ENCODE measurements at places on chromosomes 2 and 18.

DNA sequence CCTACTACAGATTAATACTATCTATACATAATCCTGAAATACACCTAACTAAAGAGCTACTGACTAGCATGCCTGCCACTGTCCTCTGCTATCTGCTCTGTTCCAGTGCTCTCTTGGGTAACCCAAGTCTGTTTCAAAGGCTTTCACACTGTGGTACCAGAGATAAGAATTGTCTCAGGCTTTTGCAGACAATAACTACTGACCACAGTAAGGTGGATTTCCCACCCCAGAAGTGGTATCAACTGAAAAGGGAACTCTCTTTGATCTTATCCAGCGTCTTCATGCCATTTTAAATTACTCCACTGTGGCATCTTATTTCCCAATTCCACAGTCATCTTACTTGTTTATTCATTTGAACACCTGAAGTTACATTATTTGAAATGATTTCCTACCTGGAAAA, 190.2 kb downstream of the IKZF2 start:
- DNase-seq, result no peak

GRCh38 chr18:34938090-34938489, 103.1 kb upstream of the MAPRE2 start:
- no peak for DNase-seq

DNA sequence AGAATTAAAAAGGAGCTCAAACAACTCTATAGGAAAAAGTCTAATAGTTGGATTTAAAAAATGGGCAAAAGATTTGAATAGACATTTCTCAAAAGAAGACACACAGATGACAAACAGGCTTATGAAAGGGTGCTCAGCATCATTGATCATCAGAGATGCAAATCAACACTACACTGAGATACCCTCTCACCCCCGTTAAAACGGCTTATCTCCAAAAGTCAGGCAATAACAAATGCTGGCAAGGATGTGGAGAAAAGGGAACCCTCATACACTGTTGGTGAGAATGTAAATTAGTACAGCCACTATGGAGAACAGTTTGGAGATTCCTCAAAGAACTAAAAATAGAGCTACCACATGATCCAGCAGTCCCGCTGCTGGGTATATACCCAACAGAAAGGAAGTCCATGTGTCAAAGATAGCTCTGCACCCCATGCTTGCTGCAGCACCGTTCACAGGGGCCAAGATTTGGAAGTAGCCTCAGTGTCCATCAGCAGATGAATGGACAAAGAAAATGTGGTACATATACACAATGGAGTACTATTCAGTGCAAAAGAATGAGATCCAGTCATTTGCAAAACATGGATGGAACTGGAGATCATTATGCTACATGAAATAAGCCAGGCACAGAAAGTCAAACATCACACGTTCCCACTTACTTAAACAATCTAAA, 46.7 kb upstream of the B3GNT7 start:
- DNase-seq, result no peak

DNA sequence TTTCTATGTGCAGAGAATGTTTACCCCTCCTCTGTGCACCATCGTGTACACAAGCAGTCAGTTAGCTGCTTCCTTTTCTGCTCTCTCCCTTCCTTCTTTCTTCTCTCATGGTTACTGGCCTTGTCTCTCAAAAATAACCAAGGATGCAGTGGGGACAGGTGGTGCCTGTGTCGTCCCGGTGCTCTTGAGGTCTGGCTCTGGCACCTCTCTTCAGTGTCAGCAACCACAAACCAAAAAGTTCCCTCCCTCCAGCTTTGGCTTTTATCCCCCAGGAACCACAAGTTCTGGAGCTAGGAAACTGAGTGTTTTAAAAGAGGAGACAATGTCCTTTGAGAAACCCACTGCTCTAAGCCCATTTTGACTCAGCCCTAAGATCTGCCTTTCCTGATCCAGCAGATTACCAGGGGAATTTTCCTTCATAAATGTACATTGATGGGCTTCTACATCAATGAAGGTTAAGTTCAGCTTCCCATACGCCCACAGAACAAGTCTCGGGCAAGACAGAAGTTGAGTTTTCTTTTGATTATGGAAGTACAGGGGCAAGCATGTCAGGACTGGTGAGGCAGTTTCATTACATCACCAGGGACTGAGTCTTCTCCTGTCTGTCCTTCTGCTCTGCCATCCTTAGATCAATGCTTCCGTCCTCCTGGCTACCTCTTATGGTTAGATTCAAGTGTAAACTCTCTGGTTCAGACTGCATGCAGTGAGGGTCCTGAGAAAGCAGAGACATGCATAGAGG, 232.2 kb downstream of the SETBP1 start:
- DNase-seq, result no peak

- no peak for DNase-seq
Observed at GRCh38 chr2:124834331-124834730, 809.2 kb downstream of the CNTNAP5 start.

- DNase-seq, result no peak
Observed at GRCh38 chr2:65458999-65459398, 26.6 kb upstream of the SPRED2 start.

DNA sequence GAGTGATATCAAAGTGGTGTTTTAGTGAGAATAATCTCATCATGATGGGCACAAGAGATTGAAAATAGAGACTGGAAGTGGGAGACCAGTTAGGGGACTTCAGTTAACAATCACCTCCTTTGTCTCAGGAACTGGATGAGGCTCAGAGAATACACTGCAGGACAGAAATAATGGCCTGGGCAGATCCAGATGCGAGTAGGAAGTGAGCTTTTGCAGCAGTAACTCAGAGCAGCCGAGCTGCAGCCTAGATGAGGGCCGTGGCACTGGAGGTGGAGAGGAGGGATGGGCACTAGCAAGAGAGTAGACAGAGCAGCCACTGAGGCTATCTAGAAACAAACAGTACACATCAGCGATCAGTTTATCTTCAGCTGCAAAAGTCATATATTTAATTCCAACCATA, 48.6 kb downstream of the CYB5A start:
- no peak for DNase-seq

- DNase-seq, result peak; percentile 61
Observed at GRCh38 chr2:48946449-48947048, 191.0 kb upstream of the LHCGR start.

GRCh38 chr2:37181726-37182684, 6.5 kb downstream of the SULT6B1 start:
- no peak for DNase-seq

DNA sequence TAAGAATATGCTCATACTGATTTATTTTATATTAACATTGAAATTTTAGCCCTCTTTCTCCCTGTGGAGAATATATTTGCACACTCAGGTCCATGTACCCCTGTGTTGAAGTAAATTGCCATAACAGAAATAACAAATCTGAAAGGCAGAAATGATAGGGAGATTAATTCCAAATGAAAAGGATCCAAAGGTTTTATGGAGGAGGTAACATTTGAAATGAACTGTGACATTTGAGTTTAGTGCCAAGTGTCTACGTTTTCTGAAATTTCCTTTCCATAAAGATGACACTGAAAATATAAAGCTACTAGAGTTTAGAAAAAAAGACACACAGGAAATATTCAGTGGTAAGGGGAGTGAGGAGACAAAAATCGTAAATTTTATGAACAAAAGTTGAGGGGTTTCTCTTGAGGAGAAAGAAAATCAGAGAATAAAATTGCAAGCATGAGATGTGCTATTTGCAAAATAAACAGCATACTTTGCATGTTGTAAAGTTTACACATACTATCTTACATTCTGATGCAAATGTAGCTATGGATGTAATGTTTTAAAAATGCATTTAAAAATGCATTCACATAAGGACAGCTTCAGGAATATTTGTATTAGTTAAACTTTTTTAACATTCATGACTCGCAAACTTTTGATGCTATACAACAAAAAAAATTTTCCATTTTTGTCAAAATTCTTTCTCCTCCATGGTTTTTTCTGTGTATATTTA, 69.5 kb downstream of the BAZ2B start:
- no peak for DNase-seq

- DNase-seq, result no peak
Observed at GRCh38 chr2:115763601-115764000, 1321.2 kb downstream of the DPP10 start.

GRCh38 chr18:7896161-7896560, 329.0 kb downstream of the PTPRM start:
- DNase-seq, result no peak

DNA sequence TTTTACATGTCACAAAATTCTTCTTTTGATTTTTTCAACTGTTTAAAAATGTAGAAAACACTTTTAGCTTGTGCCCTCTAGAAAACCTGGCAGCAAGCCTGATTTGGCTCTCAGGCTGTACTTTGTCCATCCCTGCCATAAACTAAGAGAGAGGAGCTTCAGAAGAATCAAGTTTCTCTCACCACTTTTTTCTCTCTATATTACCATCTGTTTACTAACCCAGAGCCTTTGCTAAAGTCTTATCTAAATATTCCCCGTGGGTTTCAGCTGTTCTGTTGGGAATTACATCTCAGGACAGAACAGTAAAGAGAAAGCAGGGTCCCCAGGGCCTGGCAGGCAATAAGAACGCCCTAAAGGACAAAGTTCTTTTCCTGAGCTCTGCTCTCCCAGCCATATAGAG, 409.1 kb upstream of the CRIM1 start:
- no peak for DNase-seq

DNA sequence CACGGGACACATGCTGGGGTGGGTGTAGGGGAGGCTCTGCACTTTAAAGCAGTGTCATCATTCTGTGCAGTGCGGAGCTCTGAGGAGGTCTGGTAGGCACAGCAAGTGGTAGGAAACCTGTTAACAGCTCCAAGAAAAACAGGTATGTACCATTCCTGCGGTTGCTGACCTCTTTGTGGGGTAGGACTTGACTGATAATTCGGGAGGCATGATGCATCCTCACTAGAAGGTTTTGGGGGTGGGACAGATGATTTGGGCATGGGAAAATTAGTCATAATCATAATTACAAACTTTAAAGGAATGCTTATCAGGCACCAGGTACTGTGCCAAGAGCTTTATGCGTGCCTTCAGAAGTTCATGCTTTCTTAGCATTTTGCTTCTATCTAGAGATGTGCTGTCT, 9.7 kb downstream of the DOK1 start:
- no peak for DNase-seq

- no peak for DNase-seq
Observed at GRCh38 chr2:143728498-143728897, 599.3 kb downstream of the ARHGAP15 start.

GRCh38 chr2:48356701-48357325, 173.1 kb upstream of the STON1 start:
- no peak for DNase-seq

- DNase-seq, result no peak
Observed at GRCh38 chr2:46001290-46001689, 295.9 kb upstream of the EPAS1 start.

DNA sequence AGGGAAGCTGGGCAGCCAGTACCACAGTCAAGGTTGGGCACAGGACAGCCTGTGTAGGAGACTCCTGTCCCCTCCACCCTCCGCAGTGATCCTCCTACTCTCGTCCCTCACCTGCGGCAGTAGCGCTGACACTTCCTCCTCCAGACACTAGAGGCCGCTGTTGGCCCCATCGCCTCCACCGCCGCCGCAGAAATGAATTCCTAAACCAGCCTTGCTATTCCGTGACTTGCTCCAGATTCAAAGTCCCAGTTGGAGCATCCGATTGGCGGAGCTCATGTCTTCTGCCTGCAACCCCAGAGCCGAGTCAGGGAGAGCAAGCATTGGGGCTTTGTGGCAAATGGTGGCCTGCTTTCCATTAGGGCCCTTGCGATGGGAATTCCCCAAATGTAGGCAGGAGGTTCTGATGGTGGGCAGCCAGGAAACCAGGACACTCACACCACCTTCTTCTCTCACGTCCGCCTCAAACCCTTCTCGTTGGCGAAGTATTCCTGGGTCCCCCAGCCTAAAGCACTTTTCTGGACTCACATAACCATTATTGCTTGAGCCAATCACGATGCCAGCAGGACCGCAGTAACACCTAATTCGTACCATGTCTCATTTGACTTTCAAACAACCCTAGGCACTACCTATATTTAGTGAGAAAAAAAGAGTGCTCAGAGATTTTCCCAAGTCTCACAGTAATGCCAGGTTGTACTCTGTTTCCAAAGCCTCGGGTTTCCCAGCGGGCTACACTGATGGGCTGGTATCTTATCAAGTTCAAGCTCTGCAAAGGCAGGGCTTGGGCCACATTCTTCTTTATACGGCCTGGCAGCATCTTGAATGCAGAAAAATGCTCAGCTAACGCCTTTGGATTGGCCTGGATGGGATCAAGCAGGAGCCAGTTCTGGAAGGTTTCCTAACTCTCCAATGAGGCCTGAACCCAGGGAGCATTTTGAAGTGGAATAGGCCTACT, 1.2 kb upstream of the DNAJB2 start:
- peak; percentile 60 for DNase-seq

DNA sequence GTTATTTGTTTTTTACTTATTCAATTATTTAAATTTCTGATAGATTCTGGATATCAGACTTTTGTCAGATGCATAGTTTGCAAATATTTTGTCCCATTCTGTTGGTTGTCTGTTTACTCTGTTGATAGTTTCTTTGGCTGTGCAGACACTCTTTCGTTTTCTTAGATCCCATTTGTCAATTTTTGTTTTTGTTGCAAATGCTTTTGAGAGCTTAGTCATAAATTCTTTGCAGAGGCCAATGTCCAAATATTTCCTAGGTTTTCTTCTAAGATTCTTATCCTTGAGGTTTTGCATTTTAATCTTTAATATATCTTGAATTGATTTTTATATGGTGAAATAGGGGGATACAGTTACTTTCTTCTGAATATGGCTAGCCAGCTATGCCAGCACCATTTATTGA, 112.7 kb upstream of the SESTD1 start:
- DNase-seq, result no peak

GRCh38 chr2:17851731-17852585, 26.5 kb upstream of the KCNS3 start:
- peak; percentile 17 for DNase-seq

GRCh38 chr2:223003191-223003590, 48.8 kb upstream of the KCNE4 start:
- no peak for DNase-seq

DNA sequence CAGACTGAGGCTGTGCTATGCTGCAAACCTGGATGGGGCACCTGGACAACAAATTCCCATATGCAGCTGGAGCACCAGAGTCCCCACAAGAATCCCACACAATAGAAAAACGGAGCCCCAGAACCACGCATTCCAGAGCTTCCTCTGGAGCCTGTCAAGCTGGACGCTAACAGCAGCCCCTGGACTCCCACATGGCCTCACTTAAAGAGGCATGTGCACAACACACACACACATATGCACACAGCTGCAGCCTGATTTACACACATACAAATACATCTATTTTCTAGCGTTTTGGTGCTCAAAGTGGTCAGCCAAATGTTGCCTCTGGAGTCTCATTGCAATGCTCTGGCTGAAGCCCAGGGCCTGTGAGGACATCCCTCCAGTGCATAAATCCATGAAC, 632.7 kb upstream of the ID2 start:
- DNase-seq, result no peak

GRCh38 chr2:235661167-235661937, 167.5 kb downstream of the AGAP1 start:
- no peak for DNase-seq

DNA sequence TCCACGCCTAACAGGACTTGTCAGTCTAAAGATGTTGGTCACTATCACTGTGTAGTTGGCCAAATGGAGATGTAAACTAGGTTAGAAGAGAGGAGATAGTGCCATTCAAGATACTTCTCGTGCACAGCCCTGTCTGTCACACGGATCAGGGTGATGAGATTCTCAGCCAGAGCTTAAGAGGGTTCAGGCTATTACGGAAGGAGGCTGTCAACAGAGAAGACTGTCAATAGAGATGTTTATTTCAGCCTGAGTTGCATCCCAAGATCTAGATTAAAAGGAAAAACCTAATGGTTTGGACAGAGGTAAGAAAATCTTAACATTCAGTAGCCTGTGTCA, 83.4 kb downstream of the AAK1 start:
- no peak for DNase-seq

- DNase-seq, result peak; percentile 41
Observed at GRCh38 chr2:25877431-25878360, 591 bp downstream of the ASXL2 start.

All from NCI-H774 (cell line).